Upper lobe of left lung (tissue), 6 donors: ENCODE measurements at places on chromosomes 4 and X.

DNA sequence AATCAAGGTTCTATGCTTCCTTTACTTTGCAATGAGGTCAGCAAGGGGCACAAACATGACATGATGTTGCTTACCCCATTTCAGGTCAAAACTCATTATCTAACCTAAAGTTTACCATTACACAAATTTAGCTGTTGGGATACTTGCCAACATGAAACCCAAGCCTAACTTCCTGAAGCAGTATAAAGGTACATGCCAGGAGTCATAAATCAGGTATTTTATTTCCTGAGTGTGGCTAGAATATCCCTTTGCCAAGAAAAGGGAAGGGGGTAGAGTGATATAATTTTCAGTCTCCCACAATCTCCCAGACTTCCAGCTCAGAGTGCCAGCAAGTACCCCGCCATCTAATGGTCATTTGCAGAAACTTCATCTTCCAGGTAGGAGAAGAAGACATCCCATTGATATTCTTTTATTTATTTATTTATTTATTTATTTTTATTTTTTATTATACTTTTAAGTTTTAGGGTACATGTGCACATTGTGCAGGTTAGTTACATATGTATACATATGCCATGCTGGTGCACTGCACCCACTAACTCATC, 136.6 kb downstream of the NEXMIF start:
- DNase-seq, result no peak

DNA sequence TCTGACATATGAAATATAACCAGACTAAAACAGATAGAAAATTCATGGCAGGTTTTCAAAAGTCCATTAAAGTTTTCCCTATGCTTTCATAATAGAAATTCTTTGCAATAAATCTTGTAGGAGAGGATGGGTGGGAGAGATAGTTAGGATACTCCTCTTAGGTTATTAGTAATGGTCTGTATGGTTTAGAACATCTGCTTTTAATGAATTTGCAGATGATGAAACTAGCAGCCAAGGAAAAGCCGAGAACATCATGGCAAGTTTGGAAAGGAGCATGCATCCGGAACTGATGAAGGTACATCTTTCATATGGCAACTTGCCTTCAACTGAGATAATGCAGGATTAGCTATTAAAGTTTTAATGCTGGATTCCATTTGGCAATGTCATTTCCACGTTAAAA, 70.7 kb downstream of the DOCK11 start:
- DNase-seq, result no peak

DNA sequence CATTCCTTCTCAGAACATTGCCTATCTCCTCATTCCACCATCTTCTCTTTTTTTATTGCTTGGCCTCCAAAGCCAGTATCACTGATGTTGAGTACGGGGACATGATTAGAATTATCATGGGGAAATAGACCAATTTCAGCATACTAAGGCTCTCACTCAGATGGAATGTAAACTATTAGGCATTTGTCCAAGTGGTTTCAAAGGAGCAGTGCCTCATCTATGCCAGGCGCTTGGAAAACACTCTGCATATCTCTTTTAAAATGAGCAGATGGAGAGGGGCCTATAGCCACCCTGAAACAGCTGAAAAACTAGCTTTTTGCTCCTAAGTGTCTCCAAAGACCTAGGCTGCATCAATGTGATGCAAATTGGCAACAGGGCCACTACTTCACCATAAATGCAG, 150.8 kb upstream of the DIPK2B start:
- DNase-seq, result no peak

GRCh38 chr4:168584321-168584771, 87.5 kb downstream of the PALLD start:
- no peak for DNase-seq

DNA sequence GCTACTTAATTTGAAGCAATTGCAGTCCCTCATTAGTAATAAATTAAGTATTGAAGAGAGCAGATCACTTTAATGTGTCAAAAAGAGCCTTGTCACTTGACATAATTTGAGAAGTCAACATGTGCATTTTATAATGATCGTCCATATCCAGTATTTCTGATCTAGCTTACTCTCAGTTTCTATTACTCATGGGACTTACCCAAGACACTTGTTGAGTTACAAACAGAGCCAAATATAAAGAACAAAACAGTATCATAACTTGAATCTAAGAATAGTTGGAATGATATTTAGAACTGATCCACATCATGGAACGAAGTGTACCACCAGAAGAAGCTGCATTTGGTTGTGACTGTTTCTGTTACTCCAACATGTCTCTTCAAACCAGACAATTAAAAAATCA, 54.7 kb downstream of the SLITRK4 start:
- DNase-seq, result no peak

DNA sequence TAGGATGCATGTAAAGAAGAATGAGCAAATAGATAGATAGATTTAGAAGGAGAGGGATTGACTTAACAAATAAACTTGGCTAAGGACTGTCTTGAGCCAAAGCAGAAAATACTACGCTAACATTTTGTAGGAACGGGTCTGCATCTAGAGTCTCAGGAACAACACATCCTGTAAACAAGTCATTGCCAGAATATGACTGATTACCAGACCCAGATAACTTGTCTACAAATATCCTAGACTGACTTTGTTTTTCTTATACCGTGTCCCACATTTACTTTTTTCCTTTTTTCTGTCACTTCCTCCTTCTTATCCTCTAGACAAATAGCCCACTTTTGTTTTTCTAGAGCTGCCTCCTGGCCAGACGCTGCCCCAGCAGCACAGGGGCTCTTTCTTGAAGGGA, 393.6 kb downstream of the PDGFC start:
- no peak for DNase-seq

DNA sequence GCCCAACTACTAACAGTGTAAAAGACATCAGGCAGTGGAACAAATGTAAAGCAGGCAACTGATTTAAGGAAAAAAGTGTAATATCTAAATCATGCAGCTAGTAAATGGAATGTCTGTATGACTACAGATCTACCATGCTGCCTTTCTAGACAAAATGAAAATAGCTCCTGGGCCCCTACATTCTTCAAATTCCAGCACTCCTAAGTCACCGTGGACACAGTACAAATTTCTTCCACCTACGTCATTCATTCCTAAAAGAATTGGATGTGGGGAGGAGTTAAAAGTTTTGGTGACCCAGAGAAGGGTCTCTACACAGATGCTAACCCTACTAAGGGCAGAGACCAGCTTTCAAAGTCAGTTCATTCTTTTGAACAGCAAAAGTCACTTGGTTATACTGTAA, 137.2 kb upstream of the ARHGEF9 start:
- DNase-seq, result no peak

GRCh38 chrX:43958529-43958928, 14.7 kb downstream of the NDP start:
- DNase-seq, result no peak
